ENCODE measurements at places on chromosomes 6 and 20.
A peak's percentile ranks its signal among the peaks of the same experiment; 100 is the strongest.

GRCh38 chr6:137705160-137706082 lies 161.6 kb upstream of the TNFAIP3 start:
- DNase-seq: no peak

DNA sequence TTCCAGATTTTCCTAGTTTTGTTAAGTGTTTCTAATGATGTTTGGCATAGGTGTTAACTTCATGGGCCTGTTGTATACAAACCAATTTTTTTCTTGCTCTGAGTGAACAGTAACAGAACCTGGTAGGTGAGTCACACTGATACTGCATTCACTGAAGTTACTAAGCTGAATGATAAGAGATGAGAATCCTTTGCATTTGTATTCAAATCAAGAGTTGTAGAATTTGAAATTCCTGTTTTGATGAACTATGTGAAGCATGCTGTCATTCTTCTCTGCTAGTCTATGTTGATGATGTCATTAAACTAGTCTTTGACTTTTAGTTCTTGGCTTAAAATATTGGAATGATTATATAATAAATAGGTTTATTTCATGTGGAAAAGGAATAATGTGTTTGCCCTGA lies 37.9 kb downstream of the PTPRA start:
- no peak for DNase-seq

- peak; percentile 51 for DNase-seq
These were observed 48.1 kb downstream of the NOL4L start for GRCh38 chr20:32536851-32537656.

GRCh38 chr20:9989066-9989724 lies 45.6 kb upstream of the ANKEF1 start:
- no peak for DNase-seq

- peak; percentile 88 for DNase-seq
These were observed 16.4 kb upstream of the HMGN4 start for GRCh38 chr6:26521600-26522391.

GRCh38 chr20:43545837-43546578 lies 12.8 kb upstream of the SGK2 start:
- DNase-seq: no peak

GRCh38 chr6:87027021-87027420 lies 67.9 kb downstream of the CGA start:
- DNase-seq: no peak

DNA sequence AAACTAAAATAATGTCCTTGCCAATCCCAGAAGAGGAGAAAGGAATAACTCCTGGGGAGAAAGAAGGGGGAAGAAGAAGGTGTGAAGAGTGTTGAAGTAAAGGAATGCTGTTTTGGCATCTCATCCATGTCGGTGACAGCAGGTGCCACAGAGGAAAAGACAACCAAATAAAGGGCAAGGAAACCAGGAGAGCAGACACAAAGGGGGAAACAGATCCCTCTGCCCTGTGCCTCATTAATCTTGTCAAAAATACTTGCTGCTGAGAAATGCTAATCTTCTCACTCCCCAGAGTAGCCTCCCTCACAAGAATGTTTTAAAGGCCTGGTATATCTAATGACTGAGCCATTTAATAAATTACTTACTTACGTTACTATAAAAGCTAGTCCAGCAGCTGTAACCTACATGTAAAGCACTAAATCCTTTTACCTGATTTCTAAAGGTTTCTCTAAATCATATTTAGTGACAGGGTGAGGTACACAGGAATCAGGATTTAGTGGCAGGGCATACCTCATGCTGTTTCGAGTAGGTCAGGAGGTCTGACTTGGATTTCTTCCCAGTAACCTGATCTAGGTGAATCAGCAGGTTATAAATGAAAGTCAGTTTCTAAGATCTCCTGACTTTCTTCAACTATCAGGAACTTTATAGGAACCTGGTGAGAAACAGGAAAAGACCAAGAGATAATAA lies 377.1 kb downstream of the CENPW start:
- DNase-seq: no peak

GRCh38 chr6:46170357-46171289 lies at the start of gene ENPP5:
ENPP5 (minus strand) TSS chr6:46170980; CDS start chr6:46168262, 2,718 bp downstream.
- DNase-seq: no peak

- no peak for DNase-seq
These were observed at the start of gene HLA-DQB2 for GRCh38 chr6:32763421-32763820. HLA-DQB2 (minus strand) TSS chr6:32763532; CDS start chr6:32763470, 62 bp downstream.

GRCh38 chr6:62971976-62972658 lies 239.2 kb upstream of the FKBP1C start:
- DNase-seq: no peak

GRCh38 chr6:5782783-5783547 lies 223.8 kb downstream of the NRN1 start:
- DNase-seq: no peak

- DNase-seq: no peak
These were observed 34.5 kb upstream of the FERMT1 start for GRCh38 chr20:6157345-6157744.

- no peak for DNase-seq
These were observed 26.7 kb upstream of the TMEM14A start for GRCh38 chr6:52644253-52644652.

DNA sequence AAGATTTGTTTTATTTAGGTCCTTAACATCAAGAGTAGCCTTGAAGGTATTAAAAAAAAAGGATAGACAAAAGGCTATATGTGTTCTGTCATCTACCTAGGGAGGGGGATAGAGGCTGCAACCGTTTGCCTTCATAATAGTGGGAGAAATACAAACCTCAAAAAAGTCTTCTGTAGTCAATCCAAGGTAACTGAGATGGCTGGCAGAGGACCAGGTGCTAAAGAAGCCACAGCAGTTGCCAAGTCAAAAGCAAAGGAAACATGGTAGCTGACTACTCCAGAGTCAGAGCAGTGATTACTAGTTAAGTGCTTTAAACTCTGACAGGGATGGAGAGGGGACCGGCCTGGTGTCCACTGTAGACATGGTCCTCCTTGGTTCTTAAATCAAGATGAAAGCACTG lies 249.4 kb downstream of the PTPRK start:
- DNase-seq: no peak

DNA sequence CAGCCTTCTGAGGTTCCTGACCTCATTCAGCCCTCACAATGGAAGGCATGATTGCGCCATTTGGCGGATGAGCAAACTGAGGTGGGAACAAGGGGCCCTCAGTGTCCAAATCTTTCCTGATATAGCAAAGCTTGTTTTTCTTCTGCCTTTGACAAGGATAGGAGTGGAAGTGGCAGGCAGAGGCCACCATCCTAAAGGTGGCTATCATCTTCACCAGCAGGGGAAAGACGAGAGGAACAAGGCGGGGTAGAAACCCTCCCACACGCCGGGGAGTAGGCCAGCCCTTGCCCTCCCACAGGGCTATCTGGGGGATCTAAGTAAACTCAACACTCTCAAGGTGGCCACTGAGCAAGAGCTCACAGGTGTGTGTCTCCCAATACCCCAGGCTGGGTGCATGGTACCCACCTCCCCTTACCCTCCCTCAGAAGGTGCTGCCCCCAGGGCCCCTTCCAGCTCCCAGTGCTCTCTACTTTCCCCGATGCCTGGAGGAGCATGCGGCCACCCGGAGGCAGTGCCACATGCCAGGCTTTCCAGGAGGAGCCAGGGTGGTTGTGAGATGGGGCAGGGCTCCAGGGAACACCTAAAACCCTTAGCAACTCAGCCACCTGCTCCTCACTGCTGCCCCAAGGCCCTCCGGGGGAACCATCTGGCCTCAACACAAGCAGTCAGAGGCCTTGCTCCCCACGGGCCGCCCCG lies 11.2 kb downstream of the SPDEF start:
- no peak for DNase-seq

GRCh38 chr20:19990850-19991249 lies 26.3 kb upstream of the NAA20 start:
- DNase-seq: no peak

- no peak for DNase-seq
These were observed 22.2 kb upstream of the MRGBP start for GRCh38 chr20:62773845-62774714.

GRCh38 chr6:119672725-119673124 lies 323.2 kb upstream of the MAN1A1 start:
- no peak for DNase-seq

GRCh38 chr20:59958626-59959025 lies 403 bp downstream of the CDH26 start:
- DNase-seq: no peak

DNA sequence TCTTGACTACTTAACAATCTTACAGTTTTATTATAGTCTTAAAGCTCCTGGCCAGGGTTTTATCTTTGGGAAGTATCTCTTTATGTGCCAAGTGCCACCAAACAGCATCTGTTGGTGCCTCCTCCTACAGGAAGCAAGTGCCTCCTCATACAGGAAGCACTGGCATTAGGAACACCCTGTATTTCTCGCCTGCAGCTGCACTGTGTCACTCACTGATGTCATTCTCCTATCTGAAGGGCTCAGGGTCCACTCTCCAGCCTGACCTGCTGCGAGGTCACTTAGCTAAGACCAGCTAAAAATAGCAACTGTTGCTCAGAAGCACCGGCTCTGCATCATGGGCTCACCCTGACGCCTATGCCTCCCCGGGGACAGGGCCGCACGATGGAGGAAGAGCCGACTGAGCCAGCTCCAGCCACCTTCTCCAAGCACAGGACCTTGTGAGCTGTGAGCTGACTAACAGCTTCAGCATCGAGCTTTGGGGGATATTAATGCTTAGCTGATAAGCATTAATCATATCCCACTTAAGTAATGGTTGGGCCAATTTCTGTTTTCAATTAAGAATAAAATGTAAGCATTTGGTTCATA lies 66.3 kb upstream of the CD93 start:
- no peak for DNase-seq

DNA sequence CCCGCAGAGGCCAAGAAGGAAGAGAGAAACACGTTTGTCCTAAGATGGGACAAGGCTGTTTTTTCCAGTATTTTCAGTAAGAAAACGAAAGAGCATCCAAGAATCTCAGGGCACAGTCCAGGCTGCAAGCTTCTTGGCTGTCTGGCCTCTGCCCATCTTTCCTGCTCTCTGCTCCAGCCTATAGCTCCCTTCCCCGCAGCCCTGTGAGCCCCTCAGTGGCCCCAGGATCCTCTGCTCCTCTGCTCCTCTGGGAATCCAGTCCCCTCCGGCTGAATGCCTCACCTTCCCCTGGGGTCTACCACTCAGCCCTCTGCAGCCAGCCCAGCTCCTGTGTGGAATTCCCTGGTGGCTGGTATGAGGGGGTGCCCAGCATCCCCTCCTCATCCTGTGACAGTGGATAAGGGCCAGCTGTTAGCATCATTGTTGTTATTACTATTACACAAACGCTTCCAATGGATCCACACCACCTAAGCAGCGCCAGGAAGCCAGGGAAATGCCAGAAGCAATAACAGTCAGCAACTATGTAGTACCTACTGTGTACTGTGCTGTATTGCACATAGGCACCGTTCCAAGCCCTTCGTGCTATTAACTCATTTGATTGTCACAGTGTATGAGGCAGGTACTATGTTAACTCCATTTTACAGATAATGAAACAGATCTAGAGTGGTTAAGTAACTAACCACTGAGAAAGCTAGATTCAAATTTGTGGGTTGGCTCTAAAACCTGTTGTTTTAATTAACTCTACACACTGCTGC lies 60.3 kb upstream of the PTPN1 start:
- DNase-seq: no peak

- no peak for DNase-seq
These were observed 50.1 kb downstream of the SSR1 start for GRCh38 chr6:7262746-7263518.

- DNase-seq: no peak
These were observed 88.8 kb upstream of the NFATC2 start for GRCh38 chr20:51631011-51631950.

- no peak for DNase-seq
These were observed 7.7 kb downstream of the PHIP start for GRCh38 chr6:79070206-79070825.

DNA sequence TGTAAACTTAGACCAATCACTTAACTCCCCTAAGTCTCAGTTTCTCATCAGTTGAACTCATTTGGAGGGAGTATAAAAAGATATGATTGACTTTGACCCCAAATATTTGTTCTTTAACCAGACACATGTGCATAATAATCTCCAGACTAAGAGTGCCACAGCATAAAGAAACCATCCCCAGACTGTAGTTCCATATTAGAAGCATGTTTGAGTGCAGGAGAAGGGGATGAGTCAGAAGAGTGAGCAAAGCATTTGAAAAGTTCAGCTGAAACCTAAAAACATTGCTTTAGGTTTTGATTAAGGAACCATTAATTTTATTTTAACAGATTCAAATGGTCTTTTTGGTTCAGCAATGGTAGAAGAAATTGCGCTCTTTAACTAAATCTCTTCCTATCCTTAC lies 654.8 kb downstream of the UTRN start:
- no peak for DNase-seq

GRCh38 chr6:139713900-139714506 lies 339.6 kb upstream of the CITED2 start:
- DNase-seq: no peak

- no peak for DNase-seq
These were observed 529.6 kb upstream of the RNF217 start for GRCh38 chr6:124432620-124433019.

GRCh38 chr6:111812060-111813038 lies 60.9 kb downstream of the FYN start:
- DNase-seq: no peak

DNA sequence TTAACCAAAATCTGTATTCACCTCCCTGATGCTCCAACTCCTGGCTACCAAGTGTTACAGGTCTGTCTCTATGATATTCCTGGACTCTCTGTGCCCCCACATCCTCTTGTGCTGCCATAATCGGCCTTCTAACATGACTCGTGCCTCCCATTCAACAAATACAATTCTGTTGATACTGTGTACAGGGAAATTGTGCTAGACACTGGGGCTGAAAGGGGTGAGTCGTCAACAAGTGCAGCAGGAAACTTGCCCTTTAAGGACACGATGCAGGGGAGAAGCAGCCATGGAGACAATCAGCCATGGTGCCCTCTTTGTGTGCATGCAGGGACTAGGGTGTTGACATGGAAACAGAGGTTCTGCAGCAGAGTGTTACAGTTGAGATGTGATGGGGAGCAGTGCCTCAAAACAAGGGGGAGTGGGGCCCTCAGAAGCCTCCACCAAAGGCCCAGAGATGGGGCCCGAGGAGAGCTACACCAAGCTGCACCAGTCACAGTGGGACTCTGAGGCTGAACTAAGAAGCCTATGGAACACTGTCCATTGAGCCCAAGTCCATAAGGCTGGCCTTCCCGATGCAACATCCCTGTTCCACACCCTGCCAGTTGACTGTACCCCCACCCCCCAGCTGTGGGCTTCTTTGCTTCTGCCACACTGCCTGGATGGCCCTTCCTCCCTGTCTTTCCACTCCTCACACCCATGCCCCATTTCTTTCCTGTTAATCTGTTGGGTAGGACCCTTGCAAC lies 3.1 kb downstream of the PCED1A start:
- DNase-seq: no peak

- no peak for DNase-seq
These were observed 170.0 kb downstream of the LY86 start for GRCh38 chr6:6758546-6758914.

DNA sequence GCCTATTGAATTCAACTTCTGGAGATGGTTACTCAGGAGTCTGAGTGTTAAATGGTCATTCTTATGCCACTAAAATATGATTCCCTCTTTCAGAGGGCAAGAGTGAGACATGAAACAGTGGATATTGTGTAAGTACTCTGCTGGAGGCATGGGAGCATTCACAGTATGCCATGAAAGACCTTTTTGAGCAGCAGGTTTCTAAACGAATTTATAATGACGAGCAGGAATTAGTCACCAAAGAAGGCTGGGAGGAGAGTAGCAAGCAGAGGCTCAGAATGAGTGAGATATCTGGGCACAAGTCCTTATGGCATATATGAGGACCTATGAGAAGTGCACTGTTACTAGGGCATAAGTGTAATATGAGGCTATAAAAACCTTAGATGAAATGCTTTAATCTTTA lies 10.9 kb upstream of the MYB start:
- no peak for DNase-seq

All from hematopoietic multipotent progenitor cell treated with erythropoietin and hydrocortisone succinate and interleukin-3 and kit ligand, for 17 days (in vitro differentiated cells).